ENCODE measurements at places on chromosomes 13 and 19.

- no peak for DNase-seq
Observed at GRCh38 chr13:106685143-106685542, 117.2 kb upstream of the ARGLU1 start.

GRCh38 chr13:94313321-94313910 lies 166.1 kb downstream of the DCT start:
- DNase-seq: no peak

DNA sequence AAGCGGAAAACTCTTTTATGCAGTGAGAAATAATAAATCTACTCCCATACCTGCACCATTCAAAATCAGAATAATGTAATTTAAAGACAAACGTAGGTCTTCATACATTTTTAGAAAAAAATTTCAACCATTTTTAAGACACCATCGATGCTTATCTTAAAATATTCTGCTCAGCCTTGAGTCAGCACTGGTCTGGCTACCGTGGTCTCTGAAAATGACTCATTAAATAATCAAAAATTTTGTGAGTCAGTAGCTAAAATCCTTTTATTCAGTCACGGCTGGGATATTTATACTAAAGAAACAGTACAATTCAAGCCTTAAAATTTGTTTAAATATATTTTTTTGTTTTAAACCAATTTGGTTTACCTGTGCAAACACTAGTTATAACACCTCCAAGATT lies 2862.8 kb upstream of the PCDH20 start:
- no peak for DNase-seq

DNA sequence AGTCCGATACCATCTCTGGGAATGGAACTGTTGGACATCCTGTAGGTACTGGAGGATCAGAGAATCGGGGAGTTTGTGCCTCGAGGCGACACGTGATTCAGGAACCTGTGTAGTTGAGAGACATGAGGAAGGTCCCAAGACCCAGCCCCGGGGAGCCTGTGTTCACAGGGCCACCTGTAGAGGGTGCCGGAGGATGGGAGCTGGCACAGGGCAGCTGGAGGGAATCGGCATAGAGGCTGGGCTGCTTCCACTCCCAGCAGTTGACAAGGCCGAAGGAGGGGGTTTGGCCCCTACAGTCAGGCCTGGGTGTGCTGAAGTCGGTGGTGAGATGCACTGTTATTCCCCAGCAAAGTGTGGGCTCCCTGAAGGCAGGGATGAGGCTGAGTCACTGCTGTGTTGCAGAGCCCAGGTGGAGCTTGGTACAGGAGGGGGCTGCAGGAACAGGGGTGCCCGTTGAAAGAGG lies 2.5 kb upstream of the ISYNA1 start:
- DNase-seq: no peak

GRCh38 chr13:36512771-36513170 lies 80.5 kb downstream of the CCNA1 start:
- DNase-seq: no peak

GRCh38 chr19:38047049-38047438 lies 140.0 kb downstream of the SIPA1L3 start:
- DNase-seq: no peak

DNA sequence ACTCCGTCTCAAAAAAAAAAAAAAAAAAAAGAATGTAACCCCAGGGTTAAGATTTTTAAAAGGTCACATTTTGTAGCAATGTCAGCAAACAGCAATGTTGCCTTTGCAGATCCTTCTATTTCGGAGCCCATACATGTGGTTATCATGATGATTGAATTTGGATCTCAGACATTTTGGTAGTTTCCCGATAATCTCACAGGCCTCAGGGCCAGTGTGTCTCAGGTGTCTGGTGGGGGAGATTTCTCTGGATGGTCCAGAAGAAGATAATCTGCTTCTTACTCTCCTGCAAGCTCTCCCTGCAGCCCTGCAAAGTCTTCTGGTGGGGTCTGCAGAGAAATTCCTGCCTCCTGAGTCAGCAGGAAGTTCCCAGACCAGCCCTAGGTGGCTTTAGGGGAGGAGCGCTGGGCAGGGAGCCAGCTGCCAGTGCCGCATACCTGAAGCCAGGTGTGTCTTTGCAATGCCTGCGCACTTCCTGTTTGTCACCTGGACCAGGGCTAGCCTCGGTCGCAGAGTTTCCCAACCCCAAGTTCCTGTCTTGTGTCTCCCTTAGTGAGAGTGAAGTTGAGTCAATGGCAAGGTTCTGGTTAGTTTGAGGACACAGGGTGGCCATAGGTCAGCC lies 1.4 kb downstream of the SH2D3A start:
- no peak for DNase-seq

- no peak for DNase-seq
Observed at GRCh38 chr19:16303755-16304154, 20.9 kb upstream of the KLF2 start.

DNA sequence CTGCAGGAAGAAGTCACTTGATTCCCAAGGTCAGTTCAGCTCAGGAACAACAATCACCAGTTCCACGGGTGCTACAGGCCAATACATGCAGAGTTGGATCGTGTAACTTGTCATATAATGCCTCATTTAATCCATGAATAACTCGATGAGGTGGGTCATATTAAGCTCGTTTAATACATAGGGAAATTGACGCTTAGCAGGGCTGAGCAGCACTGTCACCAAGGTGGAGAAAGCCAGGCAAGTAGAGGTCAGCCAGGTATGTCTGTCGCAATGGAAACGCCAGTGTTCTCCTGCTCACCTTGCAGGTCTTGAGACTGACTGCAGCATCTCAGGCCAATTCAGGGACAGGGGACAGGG lies 52.3 kb downstream of the CCDC70 start:
- DNase-seq: no peak

GRCh38 chr19:11458236-11458900 lies 22.5 kb downstream of the ELAVL3 start:
- no peak for DNase-seq

DNA sequence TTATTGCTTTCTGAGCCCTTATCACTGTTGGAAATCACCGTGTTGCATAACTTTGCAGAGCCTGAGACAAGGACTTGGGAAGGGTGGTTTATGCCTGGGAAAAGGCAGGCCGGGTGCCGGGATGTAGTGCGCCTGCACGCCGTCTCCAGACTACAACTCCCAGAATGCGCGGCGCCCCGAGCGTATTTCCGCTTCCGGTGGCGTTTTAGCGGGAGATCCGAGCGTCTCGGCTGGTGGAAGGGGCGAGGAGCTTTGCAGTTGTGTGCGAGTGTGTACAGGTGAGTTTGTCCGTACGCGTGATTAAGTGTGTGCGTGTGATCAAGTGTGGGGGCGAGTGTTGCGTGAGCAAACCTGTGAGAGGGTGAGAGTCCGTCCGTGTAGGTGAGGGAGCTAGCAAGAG lies 75.4 kb downstream of the PEG3 start:
- DNase-seq: no peak

GRCh38 chr19:42697884-42698283 lies 42.4 kb downstream of the PSG3 start:
- DNase-seq: no peak

- no peak for DNase-seq
Observed at GRCh38 chr19:40322271-40322610, 26.0 kb downstream of the C19orf47 start.

DNA sequence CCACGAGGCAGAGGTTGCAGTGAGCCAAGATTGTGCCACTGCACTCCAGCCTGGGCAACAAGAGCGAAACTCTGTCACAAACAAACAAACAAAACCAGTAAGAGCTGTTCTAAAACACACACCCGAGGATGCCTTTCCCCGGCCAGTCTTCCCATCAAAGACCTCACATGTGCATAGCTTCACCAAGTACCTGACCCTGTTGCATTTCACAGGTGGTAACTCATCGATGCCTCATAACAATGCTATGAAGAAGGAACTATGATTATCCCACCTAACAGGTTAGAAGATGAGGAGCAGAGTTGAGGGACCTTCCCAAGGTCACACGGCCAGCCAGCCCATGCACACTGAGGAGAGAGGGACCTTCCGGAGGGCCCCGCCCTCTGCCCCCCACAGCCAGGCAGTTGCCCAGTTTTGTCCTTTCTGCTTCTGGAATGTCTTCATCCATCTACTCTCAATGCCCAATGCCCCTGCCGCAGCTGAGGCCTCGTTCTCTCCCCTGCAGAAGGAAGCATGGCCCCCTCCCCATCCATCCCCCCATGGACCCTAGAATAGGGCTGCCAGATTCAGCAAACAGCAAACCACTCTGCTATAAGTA lies 16.8 kb upstream of the LENG8 start:
- no peak for DNase-seq

DNA sequence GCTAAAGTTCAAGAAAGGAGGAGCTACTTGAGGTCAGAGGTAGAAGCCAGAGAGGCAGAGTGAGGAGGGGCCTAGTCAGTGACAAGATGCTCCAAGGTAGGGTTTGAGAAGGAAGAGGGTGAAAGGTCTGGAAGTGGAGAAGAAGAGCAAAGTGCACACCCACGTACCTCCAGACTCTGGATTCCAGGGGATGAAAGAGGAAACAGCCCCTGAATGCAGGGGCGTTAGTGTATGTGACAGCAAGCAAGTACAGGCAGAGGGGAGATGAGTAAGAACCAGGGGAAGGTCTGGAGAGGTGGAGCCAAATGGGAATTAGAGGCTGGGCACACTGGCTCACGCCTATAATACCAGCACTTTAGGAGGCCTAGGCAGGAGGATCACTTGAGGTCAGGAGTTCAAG lies 8.7 kb downstream of the RPS28 start:
- no peak for DNase-seq

DNA sequence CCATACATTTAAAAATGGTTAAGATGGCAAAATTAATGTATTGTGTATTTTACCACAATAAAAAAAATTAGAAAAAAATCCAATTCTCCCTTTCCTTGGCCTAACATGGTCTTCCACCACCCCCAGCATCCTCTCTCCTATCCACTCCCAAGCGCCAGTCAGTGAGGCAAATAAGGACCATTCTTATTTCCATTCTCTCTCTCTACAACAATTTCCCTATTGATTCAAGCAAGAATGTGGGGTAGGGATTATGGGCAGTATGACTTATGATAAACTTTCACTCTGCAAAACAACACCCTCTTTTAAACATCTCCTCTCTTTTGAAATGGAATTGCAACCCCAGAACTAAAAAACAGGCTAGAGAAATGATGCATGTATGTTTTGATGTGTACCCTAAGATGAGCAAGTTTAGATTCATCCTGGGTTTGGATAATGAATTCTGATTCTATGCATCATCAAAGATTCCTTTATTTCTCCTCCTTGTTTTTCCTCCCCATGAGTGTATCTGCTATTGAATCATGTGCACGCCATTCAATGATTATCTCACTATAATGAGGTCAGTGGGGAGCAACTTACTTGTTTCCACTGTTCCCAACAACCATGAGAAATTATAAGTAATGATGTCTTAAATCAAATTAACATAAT lies 3.5 kb downstream of the STARD13 start:
- DNase-seq: no peak

DNA sequence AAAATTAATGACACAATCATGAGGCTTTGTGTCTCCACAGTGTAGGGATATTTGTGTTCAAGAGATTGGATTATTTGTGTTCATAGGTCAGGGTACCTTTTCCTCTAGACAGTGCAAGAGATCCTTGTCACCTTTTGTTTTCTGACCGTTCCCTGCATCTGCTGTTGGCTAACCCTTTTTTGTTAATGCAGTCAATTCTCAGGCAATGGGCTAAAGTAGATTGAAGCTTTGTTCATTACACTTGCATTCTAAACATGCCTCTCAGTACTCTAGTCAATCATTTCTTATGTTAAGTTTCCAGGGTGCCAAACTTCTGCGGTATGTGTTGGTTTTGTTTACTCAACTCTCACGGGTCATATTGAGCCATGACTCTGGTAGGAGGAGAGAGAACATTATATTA lies 1.8 kb upstream of the MED4 start:
- no peak for DNase-seq

GRCh38 chr19:16520074-16520973 lies 21.9 kb downstream of the CHERP start:
- no peak for DNase-seq

- DNase-seq: no peak
Observed at GRCh38 chr13:97403893-97404750, 29.8 kb upstream of the RAP2A start.

DNA sequence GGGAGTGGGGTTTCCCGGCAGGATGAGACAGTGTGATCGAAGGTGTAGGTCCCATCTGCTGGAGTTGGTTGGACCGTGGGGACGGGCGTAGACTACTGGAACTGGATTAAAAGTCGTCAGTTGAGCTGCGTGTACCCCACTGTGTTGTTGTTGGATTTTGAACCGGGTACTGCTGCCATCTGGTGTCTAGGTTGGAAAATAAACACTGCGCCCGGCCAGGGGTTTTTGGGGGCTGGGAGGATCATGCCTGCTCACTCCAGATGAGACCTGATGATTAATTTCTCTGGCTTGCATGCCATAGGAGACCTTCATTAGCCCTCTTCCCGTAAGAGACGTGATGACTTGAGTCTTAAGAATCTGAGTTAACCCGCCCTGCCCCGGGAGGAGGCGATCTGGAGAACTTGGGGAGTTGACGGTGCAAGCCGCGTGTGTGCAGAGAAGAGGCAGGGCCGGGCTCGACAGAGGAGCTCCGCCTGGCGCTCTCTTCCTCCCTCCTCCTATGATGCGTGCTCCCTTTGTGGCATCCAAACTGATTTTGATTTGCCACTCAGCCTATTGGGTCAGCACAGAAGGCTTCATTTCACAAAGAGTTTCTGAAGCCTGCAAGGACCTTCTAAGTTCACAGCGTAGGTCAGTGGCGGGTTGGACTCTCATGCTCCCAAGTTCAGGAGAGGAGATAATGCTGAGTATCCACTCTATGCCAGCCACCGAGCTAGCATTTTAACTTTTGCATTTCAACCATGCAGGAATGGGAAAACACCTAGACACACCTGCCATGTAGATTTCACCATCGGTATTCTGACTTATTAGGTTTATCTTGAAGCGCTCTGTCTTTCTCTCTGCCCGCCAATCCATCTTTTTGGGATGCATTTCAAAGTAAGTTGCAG lies 2.7 kb downstream of the UHRF1 start:
- DNase-seq: no peak

- DNase-seq: no peak
Observed at GRCh38 chr13:50261130-50261901, 246.1 kb downstream of the KCNRG start.

DNA sequence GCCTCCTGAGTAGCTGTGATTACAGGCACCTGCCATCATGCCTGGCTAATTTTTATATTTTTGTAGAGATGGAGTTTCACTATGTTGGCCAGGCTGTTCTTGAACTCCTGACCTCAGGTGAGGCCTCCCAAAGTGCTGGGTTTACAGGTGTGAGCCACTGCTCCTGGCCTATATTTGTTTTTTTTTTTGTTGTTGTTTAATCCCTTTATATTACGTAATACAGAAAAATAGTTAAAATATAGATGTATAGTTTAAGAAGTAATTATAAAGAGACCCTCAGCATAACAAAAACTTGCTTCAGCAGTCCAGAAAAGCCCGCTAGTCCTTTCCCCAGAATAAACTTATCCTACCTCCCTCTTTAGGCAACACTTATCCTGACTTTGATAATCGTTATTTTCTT lies 2.4 kb downstream of the ZNF383 start:
- no peak for DNase-seq

DNA sequence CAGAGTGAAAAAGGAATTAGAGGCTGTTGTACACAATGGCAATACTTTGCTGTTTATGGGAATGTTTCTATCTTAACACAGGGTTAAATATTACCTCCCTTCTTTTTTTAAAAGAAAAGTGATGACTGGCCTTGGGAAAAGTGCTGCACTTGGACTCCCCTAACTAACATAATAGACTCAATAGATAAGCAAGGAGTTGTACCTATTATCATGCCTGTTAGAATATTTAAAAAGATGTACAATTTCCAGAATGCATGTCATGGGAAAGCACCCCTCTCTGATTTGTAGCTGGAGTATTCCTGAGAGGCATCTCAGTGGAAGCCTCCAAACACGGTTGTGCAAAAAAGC lies 79.3 kb upstream of the GPC6 start:
- DNase-seq: no peak

All from cerebellar nuclear complex (tissue), 1 donor.